ENCODE measurements at places on chromosomes 1 and 21.

DNA sequence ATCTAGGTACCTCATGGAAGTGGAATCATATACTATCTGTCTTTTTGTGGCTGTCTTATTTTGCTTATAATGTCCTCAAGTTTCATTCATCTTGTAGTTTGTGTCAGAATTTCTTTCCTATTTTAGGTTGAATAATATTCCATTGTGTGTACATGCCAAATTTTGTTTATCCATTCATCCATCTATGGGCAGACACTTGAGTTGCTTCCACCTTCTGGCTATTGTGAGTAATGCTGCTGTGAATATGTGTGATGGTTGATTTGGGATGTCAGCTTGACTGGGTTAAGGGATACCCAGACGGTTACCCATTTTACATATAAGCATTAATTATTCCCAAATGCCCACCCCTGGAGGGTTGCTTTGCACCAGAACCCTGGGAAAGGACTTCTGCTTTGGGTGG, 477.5 kb downstream of the PTPRU start:
- DNase-seq: no peak

- no peak for DNase-seq
Observed at GRCh38 chr21:32021319-32021994, 148.6 kb downstream of the HUNK start.

DNA sequence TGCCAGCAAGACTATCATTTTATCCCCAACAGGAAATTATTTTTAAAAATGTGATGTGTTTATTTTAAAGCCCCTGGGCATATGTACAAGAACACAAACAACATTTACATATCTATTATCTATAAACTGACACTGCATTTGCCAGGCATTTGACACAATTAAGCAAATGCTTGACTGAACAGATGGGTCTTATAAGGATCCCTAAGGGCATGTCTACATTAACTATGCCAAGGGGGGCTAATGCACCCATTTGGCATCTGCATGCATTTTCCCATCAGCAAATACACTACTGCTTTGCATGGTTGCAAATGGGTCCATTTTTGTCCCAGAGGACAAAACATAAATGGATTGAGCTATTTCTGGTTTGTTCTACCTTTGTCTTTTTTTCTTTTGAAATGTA, 884.8 kb upstream of the B3GALT2 start:
- DNase-seq: no peak

DNA sequence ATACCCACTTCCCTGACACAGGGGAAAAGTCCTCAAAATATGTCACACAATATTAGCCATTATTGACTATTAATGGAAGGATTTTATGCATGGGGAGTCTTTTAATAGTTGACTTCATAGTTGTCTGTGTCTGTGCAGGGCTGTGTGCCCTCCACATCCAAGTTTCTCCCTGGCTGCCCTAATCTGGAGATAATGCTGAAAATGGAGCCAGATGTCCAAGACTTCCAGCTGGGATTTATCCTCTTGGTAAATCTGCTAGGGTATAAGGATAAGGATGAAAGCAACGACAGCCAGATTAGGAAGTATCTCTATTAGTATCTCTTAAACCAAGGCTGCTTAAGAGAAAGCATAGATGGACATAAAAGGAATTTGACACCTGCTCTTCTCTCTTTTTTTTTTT, 42.1 kb downstream of the CDK18 start:
- DNase-seq: no peak

DNA sequence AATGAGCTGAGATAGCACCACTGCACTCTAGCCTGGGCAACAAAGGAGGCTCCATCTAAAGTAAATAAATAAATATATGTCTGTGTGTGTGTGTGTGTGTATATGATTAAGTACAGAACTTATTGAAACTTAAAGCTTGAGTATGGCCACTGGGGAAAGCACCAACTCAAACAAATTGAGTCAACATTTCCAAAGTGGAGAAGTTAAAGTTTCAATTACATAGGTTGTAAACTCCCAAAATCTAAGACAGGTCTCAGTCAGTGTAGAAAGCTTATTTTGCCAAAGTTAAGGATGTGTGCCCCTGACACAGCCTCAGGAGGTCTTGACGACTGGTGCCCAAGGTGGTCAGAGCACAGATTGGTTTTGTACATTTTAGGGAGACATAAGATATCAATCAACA, 458.9 kb upstream of the RGS18 start:
- DNase-seq: no peak

DNA sequence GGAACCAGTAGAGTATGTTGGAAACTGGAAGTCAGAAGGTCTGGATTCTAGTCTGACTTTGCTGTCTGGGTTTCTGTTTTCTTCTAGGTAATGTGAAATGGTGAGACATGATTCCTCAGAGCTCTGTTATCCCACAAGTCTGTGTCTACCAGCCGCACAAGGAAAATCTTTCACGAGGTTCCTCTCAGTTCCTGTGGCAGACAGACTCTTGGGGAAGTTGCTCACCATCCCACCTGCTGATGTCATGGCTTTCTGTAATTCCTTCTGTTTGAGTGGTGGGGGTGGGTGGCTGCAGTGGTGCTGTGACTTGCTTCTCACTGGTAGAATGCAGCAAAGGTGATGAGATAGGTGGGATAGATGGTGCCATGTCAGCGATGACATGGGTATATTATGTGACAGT, 17.1 kb upstream of the SCMH1 start:
- no peak for DNase-seq

DNA sequence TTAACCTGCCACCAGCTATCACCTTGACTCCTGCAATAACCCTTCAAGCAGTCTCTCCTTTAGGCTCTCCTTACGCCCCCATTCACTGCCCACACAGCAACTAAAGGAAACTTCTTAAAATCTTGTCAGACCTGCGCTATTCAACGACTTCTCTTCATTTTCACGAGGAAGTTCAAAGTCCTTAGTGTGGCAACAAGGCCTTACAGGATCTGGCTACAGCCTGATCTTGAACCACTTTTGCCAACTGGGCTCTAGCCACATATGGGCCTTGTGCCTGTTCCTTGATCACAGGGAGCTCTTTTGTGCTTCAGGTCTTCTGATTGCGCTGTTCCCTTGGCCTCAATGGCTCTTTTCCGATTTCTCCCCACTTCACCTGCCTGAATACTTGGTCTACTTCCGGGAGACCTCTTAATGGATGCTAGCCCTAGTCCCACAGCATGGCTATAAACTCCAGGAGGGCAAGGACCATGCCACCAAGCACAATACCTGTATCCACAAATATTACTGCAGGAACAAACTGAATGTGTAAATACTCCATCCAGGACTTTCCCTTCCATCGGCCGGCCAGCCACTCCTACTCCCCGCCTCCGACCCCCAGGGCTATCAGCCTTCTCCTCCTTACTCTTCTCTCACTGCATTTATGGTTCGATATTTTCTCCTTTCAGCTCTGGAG, 2.3 kb upstream of the CTNNBIP1 start:
- DNase-seq: no peak

DNA sequence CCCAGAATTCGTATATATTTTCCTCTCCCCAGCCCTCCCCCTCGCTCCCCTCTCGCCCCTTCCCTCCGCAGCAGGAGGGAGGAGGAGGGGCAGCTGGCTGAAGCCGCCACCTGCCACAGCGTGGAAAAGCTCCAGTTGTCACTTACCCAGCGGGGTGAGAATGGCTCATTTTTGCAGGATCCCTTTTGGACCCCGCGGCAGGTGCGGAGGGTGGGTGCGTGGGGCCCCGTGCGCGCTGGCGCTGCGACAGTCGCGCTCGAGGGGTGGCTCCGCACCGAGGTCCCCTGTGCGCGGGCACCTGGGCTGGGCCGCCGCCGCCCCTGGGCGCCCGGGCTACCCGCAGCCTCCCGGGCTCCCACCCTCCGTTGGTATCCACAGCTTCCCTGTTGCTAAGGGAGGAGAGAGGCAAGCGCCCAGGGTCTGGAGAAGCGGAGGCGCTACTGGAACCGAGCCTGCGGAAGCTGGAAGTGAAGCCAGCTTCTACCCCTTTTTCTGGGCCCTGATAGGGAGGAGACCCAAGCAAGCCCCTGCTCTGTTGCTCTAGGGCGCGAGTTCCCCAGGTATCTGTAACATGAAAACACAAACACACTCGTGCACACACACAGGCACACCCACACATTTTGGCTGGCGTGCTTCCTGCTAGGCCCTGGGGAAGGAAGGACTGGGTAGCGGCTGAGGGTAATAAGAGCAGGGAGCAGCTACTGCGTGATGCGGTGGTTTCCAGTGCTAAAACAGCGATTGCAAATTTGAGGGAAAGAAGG, at the start of gene ERICH3:
Gene ERICH3, minus strand, starts transcription at position 442 of the 761 bp plus-strand sequence. Its CDS starts 273 bp downstream, at position 169.
- no peak for DNase-seq

DNA sequence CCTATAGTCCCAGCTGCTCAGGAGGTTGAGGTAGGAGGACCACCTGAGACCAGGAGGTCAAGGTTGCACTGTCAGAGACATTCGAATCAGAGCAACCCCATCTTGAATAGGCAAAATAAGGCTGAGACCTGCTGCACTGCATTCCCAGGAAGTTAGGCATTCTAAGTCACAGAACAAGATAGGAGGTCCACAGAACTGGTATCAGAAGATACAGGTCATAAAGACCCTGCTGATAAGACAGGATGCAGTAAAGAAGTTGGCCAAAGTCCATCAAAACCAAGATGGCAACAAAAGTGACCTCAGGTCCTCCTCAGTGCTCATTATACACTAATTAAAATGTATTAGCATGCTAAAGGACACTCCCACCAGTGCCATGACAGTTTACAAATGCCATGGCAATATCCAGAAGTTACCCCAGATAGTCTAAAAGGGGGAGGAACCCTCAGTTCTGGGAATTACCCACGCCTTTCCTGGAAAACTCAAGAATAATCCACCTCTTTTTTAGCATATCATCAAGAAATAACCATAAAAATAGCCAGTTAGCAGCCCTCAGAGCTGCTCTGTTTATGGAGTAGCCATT, 65.2 kb upstream of the KLHDC7A start:
- no peak for DNase-seq

Data from activated CD8-positive, alpha-beta memory T cell treated with anti-CD3 and anti-CD28 coated beads for 1 hour (primary cell).